HT-29 (cell line): ENCODE measurements at places on chromosomes 13 and 19. TPM values are rescaled to one million over a fixed set of nuclear protein-coding genes. Genes with fewer than 3 reads are reported as not detected.

- DNase-seq: no peak
These were observed 6.9 kb upstream of the LTBP4 start for GRCh38 chr19:40594255-40594654.

- no peak for DNase-seq
These were observed 7.1 kb downstream of the SPRED3 start for GRCh38 chr19:38395381-38396114.

DNA sequence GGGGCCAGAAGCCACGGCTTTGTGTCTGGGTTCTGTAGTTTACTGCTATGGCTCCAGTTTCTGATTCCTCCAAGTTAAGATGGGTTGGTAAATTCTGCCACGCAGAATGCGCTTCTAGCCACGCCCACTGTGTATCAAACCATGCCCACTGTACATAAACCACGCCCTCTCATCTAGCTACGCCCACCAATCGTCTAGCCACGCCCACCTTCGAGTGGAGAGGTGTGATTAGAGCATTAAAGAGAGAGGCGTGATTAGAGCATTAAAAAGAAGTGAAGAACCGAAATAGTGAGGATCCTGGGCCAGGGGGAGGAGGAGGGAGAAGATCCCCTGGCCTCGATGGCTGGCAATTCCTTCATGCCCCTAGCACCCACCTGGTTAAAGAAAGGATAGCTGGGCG is 43.7 kb upstream of the ADGRE5 start:
- DNase-seq: peak; percentile 61

Gene PSPN
- total RNA-seq: 0.28 and 0.47 TPM in 2 replicates

DNA sequence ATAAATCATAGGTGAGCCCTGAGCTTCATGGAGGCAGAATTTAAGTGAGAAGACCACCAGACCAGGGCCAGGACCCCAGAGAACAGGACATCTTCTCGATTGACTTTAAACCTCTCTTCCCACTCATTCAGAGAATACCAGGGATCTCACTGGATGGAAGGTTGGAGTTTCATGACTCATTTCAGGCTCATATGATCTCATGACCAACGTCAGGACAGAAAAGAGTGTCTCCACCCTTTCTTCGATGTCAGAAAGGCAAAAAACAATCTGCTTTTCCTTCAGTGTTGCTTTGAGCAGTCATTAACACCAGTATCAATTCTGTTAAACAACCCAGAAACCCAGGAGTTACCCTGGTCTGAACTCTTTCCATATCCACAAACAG is 361.0 kb downstream of the KLF12 start:
- no peak for DNase-seq

Gene PSG3
- total RNA-seq: not detected in 2 replicates

DNA sequence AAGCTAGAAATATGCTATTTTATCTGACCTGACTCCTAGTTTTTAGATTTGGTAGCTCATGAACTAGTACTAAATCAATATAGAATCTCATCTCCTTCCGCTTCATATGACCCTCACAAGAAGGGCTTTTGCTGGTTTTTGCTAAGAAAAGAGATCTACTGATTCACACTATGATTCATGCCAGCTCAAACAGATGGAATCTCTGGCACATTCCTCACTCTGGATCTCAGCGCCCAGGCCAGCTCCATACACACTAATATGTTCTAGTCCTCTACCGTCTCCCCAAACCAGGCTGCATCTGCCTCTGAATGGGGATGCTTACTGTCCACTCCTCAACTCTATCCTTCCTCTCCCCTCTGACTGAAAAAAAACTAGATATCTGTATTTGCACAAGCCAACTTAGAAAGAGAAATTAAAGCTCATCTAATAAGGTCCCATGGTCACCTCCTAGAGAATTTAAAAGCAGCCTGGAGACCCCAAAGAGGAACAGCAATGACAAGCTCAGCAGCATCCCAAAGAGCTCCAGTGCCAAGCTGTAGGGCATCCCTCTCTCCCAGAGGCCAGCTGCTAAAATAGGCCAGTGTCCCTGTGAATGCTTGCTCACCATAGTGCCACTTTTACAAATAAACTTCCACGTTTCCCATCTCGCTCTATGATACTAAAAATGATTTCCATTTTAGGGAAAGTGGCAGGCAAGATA is 74.9 kb downstream of the LHFPL6 start:
- DNase-seq: no peak

Gene STOML3
- not detected in 2 replicates for total RNA-seq

DNA sequence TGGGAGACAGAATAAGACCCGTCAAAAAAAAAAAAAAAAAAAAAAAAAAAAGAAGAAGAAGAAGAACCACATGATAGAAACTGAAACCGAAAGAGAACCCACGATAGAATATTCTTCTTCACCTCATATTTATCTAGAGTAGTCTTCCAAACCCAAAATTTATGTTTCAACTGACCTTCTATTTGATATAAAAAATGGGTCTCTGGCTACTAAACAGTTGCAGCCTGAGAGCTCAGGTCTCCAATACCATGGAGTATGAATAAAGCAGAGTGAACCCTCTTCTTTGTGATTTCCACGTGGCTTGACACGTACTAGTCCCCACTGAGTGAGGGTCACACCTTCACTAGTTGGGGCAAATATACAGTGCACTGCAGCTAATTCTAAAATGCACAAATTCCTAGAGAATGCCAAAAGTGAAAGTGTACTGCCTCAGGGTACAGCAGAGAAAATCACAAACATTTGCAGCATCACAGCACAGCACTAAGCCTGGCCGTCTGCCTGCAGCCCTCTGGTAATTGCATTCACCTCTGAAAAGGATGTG is 30.8 kb upstream of the RFC3 start:
- no peak for DNase-seq

- DNase-seq: no peak
These were observed 36.7 kb upstream of the DOCK9 start for GRCh38 chr13:99014522-99014921.

Gene FAM216B
- total RNA-seq: not detected in 2 replicates

GRCh38 chr13:69331245-69331644 is 776.4 kb upstream of the ATXN8OS start:
- no peak for DNase-seq

Gene C1QTNF9B
- total RNA-seq: not detected in 2 replicates

Gene LGI4
- total RNA-seq: not detected in 2 replicates

Gene OR10H1
- total RNA-seq: not detected in 2 replicates

DNA sequence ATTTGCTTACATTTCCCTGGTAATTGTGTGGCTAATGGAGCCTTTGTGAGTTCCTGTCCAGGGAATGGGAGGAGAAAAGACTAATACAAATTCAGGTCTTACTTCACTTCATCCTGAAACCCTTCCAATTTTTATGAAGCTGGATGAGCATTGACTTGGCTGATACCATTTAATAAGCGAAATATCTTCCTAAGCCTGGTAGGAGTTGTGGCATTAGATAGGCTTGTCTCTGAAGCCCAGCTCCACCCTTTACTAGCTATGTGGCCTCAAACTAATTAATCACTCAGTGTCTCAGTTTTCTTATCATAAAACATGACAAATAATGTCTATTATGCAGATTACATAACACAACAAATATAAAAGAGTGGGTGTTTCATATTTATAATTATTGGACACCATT is 106.3 kb downstream of the FGF9 start:
- peak; percentile 54 for DNase-seq

Gene ELSPBP1
- not detected in 2 replicates for total RNA-seq

DNA sequence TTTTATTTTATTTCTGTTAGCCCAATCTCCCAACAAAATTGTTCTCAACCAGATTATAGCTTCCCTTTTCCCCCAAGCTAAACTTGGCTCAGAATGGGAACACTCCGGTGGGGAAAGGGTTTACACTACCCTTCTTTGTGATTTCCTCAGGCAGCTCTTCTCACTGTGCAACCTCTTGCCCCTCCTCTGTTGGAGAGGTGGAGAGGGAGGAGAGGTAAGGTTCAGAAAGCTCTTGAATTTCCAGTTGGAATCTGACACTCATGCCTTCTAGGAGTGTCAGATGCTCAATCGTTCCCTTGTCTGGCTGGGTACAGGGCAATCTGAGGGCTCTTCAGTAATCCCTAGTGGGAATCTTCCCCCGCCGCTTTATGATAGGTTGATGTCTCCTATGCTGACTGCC is 486.1 kb upstream of the KLF12 start:
- no peak for DNase-seq

- DNase-seq: no peak
These were observed 59.5 kb downstream of the MYCBP2 start for GRCh38 chr13:77267362-77267761.

Gene PRR20D
- total RNA-seq: not detected in 2 replicates

Gene TTYH1
- total RNA-seq: not detected in 2 replicates

DNA sequence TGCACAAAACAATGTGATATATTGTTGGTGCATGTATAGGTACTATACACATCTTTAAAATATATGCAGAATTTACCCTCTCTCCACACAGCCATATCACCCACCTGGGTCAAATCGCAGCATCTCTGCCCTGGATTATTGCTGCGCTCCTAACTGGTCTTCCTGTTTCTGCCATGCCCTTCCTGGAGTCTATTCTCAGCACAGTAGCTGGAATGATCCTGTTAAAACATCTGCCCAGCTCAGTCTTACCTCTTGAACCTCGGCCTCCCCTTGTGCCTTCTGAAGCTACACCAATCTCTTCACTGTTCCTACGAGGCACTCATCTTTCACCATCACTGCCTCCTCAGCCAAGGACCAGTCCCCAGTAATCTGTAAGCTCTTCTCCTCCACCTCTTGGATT is 25.5 kb upstream of the TNFRSF19 start:
- no peak for DNase-seq

- no peak for DNase-seq
These were observed 5.3 kb downstream of the PDCD2L start for GRCh38 chr19:34409189-34410164.

Gene KLK3
- not detected in 2 replicates for total RNA-seq

DNA sequence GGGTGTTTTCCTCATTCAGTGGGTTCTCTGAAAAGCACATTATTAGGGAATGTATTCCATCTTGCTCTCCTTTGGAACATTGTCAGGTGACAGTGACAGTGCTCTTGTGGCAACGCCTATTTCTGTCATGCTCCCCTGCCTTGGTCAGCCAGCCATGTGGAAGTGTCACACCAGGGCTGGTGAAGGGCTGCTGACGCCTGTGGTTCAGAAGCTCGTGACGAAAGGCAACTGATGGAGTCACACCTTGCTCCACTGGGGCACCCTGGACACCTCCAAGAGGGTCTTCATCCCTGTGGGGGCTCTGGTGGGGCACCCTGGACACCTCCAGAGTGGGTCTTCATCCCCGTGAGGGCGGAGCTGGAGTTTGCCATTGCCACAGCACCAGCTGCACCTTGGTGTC is 68.9 kb upstream of the GPR183 start:
- DNase-seq: no peak
